SHP77 treated with DMSO at 0.1 percent for 48 hours (cell line): ENCODE measurements at places on chromosomes 1 and 21.

DNA sequence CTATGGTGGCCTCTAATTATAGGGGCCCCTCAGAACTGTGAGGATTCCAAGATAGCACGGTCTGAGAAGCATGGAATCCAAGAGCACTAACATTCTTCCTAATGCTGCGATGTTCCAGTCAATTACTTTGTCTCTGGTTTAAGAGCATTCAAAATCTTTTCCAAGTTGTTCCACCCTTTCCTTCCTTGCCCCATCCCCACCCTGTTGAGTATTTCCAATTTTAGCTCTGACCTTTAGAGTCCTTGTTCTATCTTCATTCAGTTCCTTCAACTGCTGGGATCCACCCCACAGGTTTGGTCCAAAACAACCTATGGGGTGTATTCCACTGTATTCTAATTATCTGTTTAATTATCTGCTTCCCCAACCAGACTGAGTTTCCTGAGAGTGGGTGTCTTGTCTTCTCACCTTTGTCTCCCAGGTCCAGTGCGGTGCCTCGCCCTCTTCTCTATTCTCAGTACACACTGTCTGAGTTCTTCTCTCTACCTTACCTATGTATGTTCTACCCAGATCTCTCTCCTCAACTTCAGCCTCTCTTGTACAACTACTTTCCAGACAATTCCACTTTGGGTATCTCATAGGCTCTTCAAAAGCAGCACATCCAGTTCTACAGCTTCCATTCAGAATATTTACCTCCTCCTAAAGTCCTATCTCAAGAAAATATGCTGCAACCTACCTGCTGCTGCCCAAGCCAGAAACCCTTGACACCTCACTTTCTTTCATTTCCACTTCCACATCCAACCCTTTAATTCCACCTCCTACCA is 25.0 kb upstream of the BCL9 start:
- DNase-seq = no peak

GRCh38 chr1:30200161-30200560 is 523.2 kb downstream of the MATN1 start:
- DNase-seq = no peak

DNA sequence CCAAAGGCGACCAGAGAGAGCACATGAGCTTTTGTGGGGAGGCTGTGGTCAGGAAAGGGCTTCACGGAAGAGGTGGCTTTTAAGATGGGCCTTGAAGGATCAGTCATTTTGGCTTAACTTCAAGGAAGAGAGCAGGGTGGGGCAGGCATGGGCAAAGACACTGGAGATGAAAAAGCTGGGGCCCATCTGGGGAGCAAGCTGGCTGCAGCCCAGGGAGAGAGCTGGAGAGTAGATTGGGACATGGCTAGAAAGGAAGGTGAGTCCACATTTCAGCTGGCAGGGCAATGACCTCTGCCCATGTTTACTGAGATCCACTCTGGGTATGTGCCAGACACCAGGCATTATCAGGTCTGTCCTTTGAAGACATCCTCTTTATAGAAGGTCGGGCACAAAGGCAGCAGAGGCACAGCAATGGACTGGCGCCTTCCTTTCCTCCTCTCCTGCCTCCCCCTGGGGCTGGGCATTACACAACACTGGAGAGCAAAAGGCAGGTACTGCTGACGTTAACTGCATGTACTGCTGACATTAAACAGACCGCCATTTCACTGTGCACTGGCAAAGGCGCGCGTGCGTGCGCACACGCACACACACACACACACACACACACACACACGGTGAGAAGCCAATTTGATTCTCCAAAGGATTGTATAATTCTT is 2.2 kb upstream of the UBXN10 start:
- DNase-seq = no peak

GRCh38 chr1:180672105-180672504 is 40.3 kb downstream of the XPR1 start:
- no peak for DNase-seq

GRCh38 chr1:169043823-169044222 is 62.7 kb upstream of the ATP1B1 start:
- DNase-seq = no peak

- no peak for DNase-seq
Observed at GRCh38 chr1:78713297-78713696, 63.7 kb downstream of the IFI44 start.

GRCh38 chr21:32562426-32562825 is 22.9 kb downstream of the TCP10L start:
- DNase-seq = no peak

DNA sequence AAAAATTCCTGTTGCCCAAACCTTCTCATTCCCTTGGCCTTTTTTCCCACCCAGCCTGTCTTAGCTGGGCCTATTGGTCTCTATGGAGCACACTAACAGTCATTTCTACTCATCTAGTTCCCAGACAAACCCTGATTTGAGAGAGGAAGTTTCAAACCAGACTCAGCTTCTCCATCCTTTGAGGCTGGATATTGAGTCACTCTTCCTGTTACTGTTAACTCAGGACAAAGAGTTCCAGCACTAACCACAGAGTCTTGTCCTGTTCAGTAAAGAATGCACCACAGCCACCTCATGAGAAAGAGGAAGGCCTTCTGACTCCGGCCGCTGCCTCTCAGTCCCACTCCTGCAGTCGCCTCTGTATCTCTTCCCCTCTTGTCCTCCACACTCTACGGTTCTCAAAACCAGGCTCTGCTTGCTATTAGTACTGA is 137.8 kb downstream of the PTPRC start:
- no peak for DNase-seq

DNA sequence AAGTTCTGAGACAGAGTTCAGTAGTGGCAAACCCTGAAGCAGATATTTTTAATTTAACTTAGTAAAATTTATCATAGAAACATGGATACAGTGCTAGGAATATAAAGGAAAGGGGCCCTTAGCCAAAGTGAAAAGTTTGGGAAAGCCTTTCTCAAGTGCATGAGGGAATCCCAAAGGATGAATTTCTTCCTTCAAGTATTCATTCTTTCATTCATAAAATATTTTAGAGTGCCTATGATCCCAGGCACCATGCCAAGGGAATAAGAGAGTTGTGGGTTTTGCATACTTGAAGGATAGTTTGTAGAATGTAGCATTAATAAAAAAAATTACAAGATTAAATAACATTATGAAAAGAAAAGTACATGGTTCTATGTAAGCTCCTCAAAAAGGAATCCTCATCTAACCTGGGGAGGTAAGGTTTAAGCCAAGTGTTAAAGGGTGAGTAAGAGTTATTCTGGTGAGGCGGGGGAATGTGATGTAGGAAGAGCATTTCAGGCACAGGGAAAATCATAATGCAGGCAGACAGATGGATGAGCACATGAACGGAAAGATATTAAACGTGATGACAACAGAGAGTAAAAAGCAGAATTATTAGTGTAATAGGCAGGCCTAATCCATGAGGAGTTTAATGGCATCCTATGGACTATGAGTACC is 40.4 kb upstream of the NTNG1 start:
- DNase-seq = no peak

GRCh38 chr21:46422636-46423241 is 36.0 kb upstream of the DIP2A start:
- DNase-seq = no peak

DNA sequence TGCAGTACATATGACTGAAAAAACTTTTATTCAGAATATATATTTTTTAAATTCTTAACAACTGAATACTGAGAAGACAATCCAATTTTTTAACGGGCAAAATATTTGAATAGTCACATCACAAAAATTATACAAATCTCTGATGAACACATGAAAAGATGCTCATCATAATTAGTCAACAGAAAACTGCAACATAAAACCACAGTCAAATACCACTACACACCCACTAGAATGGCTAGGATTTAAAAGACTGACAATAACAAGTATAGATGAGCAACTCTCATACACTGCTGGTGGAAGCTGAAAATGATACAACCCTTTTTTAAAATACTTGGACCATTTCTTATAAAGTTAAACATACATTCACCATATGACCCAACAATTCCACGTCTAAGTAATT is 87.7 kb upstream of the TNFSF4 start:
- DNase-seq = no peak

- DNase-seq = no peak
Observed at GRCh38 chr1:163300568-163300967, 21.2 kb upstream of the NUF2 start.

GRCh38 chr1:229714964-229715603 is 89.0 kb downstream of the URB2 start:
- DNase-seq = no peak

DNA sequence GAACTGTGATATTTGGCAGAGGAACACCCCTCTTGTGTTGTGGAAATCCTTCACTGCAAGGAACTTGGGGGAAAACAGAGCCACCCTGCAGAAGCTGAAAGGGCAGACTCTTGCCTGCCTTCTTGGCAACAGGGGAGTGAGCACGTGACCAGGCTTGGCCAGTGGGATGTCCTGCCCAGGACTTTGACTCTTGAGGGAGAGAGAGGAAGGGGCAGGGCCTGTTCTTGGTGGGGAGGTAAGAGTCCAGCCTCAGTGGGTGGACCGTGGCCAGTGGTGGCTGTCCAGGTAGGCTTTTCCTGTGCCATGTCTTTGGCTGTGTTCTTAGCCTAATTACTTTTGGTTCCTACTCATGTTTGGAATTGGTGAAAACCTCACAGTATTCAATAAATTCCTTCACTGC is 8.6 kb upstream of the AK2 start:
- no peak for DNase-seq

- DNase-seq = no peak
Observed at GRCh38 chr1:6882414-6882813, 97.2 kb downstream of the CAMTA1 start.

DNA sequence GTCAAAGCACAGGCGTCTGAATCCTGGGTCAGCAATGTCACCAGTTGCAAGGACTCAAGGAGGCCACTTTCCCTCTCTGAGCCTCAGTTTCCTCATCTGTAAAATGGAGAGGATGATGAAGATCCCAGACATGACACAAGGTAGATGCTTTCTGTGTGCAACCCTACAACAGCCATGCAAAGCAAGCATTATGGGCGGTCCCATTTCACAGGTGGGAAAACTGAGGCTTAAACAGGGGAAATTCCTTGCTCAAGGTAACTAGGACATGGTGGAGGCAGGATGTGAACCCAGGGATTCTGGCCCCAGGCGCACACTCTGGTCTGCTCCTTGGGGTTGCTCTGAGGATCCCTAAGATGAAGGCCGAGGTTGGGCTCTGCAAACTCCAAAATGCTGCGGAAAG is 311.0 kb downstream of the PTPRU start:
- DNase-seq = no peak

DNA sequence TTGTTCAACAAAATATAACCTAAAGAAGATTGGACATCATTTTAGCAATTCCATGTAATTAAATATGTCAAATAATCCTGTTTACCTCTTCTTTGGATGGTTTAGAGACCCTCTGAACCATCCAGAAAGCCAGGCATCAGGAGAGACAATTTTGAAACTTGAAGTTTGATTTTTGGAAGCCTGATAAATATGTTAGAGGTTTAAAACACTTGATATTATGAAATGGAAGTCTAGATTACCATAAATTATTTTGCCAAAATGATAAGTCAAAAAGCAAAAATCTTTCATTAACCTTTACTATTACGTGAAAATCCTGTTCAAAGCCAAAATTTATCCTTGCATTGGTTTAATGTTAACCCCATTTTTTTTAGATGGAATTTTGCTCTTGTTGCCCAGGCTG is 43.5 kb downstream of the CCDC30 start:
- DNase-seq = no peak

DNA sequence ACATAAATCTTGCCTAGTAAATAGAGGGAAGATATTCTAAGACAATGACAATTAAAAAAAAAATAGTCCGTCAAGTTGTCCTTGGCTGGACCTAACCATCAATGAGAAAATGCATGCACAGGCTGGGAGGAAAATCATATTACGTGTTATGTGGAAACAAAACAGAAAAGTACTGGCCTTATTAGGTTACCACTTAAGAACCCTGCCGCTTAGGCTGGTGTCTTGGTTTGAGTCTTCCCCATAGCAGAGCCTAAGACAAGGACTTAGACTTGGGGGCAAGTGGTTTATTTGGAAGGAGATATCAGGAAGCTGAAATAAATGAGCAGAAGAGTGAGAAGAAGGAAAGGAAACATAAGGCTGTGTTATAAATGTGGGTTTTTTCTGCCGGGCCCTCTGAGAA is 186.4 kb downstream of the MRPL39 start:
- DNase-seq = no peak

DNA sequence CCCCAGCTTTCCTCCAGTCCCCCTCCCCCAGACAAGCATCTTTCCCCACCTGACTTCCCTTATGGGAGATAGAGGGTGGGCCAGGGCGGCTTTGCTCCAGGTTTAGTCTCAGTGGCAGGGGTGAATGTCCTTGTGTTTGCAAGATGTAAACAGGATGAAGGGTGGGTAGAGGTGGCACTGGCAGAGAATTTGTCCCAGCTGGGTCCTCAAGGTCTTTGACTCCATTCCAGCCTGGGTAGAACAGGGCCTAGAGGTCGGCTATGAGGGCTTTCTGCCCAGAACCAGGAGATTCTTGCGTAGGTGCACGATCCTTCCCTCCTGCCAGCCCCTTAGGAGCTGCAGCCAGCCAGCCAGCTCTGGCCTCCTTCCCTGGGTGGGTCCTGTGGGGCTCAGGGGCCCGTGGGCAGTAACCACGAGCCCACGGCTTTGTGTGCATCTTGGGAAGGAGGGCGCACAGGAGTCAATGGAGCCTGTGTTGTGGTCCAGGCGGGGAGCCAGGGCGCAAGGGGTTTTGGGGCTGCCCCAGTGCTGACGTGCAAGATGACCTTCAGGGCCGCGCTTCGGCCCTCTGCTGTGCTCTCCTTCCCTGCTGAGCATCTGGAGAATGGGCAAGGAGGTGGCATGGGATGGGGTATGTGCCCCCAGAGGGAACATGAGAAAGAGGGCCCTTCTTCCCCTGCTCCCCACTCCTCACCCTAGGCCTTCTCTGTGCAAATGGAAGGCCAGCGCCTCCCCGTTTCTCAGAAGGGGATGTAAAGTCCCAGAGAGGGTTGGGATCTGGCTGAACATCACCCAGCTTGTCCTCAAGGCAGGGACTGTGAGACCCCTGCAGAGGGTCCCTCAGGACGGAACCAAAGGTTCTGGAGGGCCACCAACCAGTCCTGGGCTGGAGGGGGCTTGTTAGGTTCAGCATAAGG is 15.7 kb downstream of the POU3F1 start:
- no peak for DNase-seq

DNA sequence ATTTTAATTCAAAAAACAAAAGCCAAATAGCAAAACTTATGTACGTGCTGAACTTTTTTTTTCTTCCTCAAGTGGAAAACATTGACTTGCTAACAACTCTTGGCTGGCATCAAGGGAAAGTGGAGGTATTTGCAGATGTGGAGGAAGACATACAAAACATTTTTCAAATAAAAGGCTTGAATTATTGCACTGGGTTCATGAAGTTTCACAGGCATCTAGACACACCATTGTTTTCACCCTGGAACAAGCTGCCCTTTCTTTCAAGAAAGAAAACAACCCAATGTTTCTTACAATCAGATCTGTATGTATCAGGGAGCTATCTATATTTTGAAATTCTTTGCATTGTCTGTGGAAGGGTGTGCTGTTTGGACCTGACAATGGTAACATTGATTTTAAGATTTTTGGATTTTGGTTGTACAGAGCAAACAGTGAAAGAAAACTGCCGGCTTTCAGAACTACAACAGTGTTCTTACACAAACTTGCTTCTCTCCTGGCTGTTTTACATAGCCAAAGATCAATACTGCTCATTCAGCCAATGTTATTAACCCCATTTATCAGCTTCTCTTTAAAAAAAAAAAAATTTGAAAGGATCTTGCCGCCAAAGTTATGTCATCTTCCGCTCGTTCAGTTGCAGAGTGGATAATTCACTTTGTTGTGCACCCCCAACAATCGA is 187.7 kb upstream of the FOXD3 start:
- DNase-seq = no peak

GRCh38 chr1:15275921-15276683 is 29.1 kb downstream of the FHAD1 start:
- DNase-seq = no peak

GRCh38 chr21:42833439-42833815 is 45.9 kb downstream of the WDR4 start:
- DNase-seq = peak; percentile 7

GRCh38 chr1:246159279-246160227 is 347.5 kb downstream of the SMYD3 start:
- DNase-seq = no peak
